ENCODE measurements at places on chromosomes 3 and 15.

DNA sequence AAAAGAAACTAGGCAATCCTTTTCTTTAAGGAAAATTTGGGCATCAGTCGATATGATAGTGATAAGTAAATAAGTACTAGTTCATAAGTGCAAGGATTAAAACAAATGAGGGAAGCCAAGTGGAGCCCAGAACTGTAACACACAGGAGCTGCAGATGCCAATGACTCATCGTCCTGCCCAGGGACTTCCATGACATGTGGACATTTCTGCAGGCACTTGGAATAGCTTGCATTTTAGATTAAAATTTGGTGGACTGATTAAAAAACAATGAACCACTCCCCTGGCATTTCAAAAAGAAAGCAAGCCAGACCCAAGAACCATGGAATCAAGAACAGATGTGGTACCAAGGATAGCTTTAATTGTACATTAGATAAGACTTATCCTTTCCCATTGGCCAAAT, 2.9 kb downstream of the SAMD7 start:
- DNase-seq, result no peak

DNA sequence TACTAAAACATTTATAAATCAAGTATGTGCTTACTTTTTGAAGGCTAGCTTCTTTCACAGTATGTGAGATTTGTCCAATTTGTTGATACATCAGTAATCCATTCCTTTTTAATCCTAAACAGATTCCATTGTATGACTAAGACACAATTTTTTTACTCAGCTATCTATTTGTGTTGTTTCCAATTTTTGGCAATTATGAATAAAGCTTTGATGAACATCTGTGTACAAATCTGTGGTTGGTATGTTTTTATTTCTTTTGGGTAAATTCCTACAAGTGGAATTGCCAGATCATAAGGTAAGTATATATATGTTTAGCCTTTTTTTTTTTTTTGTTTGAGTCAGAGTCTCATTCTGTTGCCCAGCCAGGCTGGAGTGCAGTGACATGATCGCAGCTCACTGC, 56.2 kb upstream of the VEPH1 start:
- no peak for DNase-seq

DNA sequence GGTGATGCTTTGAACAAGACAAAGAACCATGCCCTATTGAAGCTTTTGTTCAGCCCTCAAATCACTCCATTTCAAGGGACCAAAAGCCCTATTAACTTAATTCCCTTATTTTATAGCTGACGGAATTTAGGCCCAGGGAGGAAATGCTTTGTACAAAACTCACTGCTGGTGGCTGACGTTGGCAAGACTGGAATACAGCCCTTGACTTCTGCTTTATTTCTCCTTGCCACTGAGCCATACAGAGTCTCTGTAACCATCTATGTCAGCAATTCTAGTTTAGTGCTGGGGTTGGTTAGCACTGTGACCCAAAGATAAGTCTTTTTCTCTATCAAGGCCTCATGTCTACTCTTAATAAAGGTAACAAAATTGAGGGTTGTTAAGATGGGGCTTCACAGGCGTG, 316.1 kb upstream of the TPRG1 start:
- no peak for DNase-seq

GRCh38 chr3:3013317-3014052, 96.7 kb downstream of the IL5RA start:
- DNase-seq, result no peak

GRCh38 chr3:152258448-152259393, 10.0 kb upstream of the MBNL1 start:
- no peak for DNase-seq

GRCh38 chr3:56680054-56680580, 2.9 kb downstream of the TASOR start:
- DNase-seq, result no peak

DNA sequence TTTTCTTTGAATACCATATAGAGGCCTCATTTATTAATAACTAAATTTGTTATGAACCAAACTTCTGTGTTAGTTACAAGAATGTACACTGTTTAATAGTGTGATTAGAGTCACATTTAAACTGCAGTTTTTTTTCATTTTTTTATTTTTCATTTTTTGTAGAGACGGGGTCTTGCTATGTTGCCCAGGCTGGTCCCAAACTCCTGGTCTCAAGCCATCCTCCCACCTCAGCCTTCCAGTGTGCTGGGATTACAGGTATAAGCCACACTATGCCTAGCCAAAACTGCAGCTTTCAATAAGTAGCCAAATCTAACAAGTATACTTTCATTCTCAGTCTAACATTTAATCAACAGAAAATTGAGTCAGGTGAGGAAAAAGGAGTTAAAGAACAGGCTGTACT, 10.2 kb upstream of the ATP11B start:
- DNase-seq, result no peak

- DNase-seq, result no peak
Measured at GRCh38 chr3:38564631-38565338, 68.6 kb downstream of the EXOG start.

- DNase-seq, result no peak
Measured at GRCh38 chr3:11953350-11953749, 50.8 kb upstream of the SYN2 start.

GRCh38 chr3:187002915-187003314, 72.6 kb downstream of the ST6GAL1 start:
- no peak for DNase-seq

DNA sequence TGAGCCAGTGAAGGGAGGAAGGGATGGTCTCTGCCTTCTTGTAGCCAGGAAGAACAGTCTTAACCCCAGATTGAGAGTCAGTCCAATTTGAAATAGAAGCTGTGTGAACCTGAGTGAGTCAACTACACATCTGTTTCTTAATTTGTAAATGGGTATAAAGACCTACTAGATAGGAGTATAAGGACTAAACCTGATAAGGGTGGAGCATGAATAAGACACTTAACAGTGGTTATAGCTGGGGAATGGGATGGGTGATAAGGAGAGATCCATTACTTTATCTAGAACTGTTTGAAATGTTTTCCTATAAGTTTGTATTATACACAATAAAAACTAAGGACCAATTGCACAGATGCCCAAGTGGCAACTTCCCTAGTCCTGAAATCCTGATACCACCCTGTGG, 1.4 kb downstream of the MAN2C1 start:
- DNase-seq, result no peak

GRCh38 chr3:31922962-31923361, 58.1 kb downstream of the OSBPL10 start:
- DNase-seq, result no peak

DNA sequence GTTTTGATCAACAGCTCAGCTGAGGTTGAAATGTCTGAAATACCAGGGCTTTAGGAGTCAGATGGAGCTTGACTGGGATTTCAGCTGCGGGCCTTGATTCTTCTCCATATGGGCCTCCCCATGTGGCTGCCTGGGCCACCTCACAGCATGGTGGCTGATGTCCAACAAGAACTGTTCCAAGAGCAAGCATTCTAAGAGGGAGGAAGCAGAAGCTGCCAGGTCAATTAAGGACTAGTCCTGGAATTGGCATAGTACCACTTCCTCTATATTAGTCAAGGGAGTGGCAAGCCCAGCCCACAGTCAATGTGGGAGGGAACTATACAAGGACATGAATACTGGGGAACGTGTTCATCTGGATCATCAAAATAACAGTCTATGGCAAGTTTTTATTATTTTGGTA, 181.7 kb upstream of the ANKRD28 start:
- no peak for DNase-seq

DNA sequence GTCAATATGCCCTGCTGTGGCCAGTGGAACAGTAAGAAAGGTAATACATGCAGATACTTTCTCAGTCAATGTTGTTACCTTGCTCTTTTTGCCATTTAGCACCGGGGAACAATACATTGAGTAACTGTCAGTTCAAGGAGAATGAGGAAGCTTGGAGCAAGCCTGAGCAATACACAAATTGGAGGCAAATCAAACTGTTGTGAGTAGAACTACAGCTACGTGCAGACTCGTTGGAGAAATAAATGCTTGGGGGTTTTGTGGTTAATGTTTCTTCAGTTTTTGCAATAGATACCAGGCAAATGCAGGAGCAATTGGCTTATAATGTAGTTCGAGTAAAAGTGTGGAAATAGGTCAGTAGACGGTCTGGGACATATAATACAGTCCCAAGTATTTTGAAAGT, 587.3 kb upstream of the ROBO1 start:
- DNase-seq, result no peak

- DNase-seq, result no peak
Measured at GRCh38 chr3:124633524-124633923, 96.7 kb upstream of the UMPS start.

Measured in KG1 (cell line).